ENCODE measurements at places on chromosomes 1 and 21.

DNA sequence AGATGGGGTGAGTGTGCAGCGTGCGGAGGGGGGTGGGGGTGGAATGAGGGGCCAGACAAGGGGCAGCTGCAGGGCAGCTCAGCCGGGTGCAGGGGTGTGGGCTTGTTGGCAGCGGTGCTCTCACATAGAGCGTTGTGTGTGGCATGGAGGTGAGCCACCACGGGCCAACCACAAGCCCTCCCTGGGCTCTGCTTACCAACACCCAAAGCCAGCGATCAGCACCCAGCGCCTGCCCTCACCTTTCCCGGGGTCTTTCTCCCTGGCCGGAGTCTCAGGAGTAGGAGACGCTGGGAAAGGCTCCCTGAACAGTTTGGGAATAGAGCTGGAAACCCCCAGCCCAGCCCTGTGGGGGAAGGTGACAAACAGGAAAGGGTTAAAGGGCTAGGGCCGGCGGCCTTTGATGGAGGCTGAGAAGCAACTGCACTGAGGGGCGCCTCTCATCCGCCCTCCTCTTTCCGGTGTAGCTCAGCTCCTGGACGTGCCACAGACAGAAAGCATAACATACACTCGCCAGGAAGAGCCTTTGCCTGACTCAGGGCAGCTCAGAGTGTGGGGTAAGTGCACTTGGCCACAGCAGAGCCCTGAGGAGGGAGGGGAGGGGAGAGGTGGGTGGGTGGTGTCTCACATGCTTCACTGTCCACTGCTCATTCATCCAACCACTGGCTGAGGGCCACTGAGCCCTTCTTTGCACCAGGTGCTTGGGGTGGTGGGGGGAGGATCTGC, 577 bp downstream of the IKBKE start:
- peak overlapping the region; percentile 77 for H3K27ac ChIP-seq
- no peaks in the 10 kb centered on the region for H3K27me3 ChIP-seq
- H3K36me3 ChIP-seq = peaks cover 49% of the 10 kb centered on the region
- peak overlapping the region; percentile 93 for H3K4me3 ChIP-seq
- peak; percentile 70 for DNase-seq

- H3K4me1 ChIP-seq = no peaks in the 10 kb centered on the region
- no peak overlapping the region for H3K4me3 ChIP-seq
- no peaks in the 10 kb centered on the region for H3K36me3 ChIP-seq
- H3K27me3 ChIP-seq = no peaks in the 10 kb centered on the region
- H3K27ac ChIP-seq = no peak overlapping the region
These were observed 684.4 kb downstream of the PLA2G4A start for GRCh38 chr1:187513190-187513589.

DNA sequence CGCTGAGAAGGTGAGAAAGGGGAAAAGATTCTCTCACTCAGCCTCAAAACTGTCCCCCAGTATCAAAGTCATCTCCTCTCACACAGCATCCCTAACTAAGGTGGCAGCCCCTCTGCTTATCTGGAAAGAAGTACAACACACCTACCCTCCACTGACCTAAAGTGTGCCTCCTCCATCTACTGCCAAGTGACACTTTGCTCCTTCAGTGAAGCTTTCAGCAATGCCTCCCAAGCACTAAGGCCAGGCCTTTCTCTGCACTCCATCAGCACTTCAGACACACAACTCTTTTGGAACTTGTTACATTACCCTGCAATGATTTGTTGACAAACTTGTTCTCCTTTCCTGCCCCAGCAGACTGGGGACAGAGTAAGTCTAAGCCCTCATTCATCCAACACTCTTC, 1.4 kb downstream of the SH3BP5L start:
- H3K4me1 ChIP-seq = peaks cover 68% of the 10 kb centered on the region
- peaks cover 45% of the 10 kb centered on the region for H3K36me3 ChIP-seq
- peak overlapping the region; percentile 84 for H3K4me3 ChIP-seq
- H3K27ac ChIP-seq = peak overlapping the region; percentile 98

GRCh38 chr1:90341516-90341915, 346.6 kb downstream of the ZNF326 start:
- H3K36me3 ChIP-seq = no peaks in the 10 kb centered on the region
- H3K4me3 ChIP-seq = no peak overlapping the region
- H3K4me1 ChIP-seq = peaks cover 10% of the 10 kb centered on the region
- H3K27me3 ChIP-seq = no peaks in the 10 kb centered on the region

DNA sequence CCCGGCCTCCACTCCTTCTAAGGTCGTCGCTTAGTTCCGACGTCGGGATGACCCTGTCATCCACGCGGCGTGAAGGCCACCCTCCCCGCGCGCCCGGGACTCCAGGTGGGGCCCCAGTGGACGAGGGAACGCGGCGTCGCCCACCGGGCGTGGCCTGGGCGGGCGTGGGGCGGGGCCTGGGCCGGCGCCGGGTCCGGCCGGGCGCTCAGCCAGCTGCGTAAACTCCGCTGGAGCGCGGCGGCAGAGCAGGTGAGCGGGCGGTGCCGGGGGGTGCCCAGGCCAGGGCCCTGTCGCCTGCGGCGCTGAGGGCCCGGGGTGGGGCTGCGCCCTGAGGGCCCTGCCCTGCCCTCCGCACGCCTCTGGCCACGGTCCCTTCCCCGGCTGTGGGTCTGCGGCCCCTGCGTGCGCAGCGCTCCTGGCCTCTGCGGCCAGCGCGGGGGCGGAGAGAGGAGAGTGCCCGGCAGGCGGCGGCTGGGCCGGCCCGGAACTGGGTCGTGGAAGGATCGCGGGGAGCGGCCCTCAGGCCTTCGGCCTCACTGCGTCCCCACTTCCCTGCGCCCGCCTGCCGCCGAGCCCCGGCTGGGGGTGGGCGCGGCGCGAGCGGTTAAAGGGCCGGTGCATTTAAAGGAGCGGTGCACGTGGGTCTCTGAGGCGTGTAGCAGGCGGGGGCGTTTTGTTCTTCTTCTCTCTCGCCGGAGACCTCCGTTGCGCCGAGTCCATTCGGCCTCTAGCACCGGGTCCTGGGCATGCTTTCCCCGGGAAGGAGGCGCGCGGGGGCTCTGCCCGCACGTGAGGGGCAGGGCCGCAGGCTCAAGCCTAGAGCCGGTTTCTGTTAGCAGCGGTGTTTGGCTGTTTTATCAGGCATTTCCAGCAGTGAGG, at the start of gene PSEN2:
TSS of gene PSEN2 (plus strand) at position 216 of the 879 bp plus-strand sequence. CDS start 11,292 bp downstream, outside the sequence.
- peak; percentile 69 for DNase-seq
- no peaks in the 10 kb centered on the region for H3K36me3 ChIP-seq
- peaks cover 10% of the 10 kb centered on the region for H3K27me3 ChIP-seq

DNA sequence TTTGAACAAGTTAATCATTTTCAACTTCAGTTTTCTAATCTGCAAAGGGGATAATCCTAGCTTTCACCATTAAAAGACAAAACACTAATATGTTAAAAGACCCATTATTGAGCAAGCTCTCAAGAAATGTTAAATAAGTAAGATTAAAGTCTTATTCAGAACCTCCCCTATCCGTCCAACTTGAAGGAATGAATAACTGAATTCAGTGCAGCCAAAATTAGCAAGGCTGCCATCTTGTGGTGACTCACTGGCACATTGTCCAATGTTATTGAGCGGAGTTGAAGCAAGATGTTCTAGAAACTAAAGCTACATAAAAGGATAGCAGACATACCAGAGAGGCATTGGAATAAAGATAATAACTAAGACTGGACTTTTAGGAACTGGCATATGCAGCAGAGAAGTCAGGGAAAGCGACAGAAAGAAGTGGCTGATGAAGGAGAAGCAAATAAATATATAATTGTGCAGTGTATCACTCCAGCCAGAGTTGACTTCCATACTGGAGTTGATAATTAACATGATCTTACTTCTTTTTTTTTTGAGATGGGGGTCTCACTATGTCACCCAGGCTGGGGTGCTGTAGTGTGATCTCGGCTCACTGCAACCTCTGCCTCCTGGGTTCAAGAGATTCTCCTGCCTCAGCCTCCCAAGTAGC, 8.2 kb upstream of the CAP1 start:
- H3K27me3 ChIP-seq = peaks cover 12% of the 10 kb centered on the region
- H3K4me1 ChIP-seq = peaks cover 39% of the 10 kb centered on the region
- peak; percentile 58 for DNase-seq

- no peaks in the 10 kb centered on the region for H3K36me3 ChIP-seq
- H3K27me3 ChIP-seq = no peaks in the 10 kb centered on the region
- no peak overlapping the region for H3K4me3 ChIP-seq
- no peak overlapping the region for H3K27ac ChIP-seq
- peaks cover 16% of the 10 kb centered on the region for H3K4me1 ChIP-seq
- DNase-seq = no peak
These were observed 75.0 kb downstream of the TPR start for GRCh38 chr1:186300056-186300455.

DNA sequence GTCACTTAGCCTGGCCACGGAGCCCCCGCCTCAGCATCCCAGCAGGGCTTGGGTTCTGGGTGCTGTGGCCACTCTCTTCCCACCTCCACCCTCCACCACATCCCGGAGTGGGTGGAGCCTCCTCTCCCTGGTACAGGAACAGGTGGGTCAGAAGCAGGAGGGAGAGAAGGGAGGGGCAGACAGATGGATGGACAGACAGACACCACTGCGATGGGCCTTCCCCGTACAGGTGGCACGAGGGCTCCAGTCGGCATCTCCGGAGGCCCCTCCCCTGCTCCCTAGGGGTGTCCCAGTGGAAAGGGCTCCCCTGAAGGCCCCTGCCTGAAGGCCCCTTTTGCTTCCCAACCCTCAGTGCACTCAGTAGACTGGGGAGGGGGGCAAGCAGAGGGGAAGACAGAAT, 96.9 kb upstream of the TARDBP start:
- no peak overlapping the region for H3K4me3 ChIP-seq
- H3K36me3 ChIP-seq = no peaks in the 10 kb centered on the region
- H3K27me3 ChIP-seq = peaks cover 36% of the 10 kb centered on the region
- H3K4me1 ChIP-seq = peaks cover 26% of the 10 kb centered on the region

GRCh38 chr1:7760245-7760644, 10.9 kb upstream of the VAMP3 start:
- no peaks in the 10 kb centered on the region for H3K36me3 ChIP-seq
- H3K27ac ChIP-seq = no peak overlapping the region
- H3K4me3 ChIP-seq = no peak overlapping the region
- no peak for DNase-seq

DNA sequence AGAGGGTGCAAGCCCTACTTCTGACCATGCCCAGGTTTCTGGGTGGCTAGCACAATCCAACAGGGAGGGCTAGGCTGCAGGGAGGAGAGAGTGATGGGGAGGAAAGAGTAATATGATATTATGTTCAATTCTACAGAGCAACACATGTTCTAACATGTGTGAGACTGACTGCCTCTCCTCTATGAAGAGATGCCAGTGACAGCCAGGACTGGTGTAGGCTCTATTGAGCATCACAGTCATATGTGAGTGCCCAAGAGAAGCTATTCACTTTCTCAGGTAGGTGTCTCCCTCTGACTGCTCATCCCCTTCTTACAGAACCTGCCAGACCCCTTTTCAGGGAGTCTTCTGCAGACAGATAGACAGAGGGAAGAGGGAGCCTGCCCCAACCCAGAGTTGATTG, 446.1 kb downstream of the SIPA1L2 start:
- H3K4me1 ChIP-seq = no peaks in the 10 kb centered on the region
- DNase-seq = no peak
- no peaks in the 10 kb centered on the region for H3K27me3 ChIP-seq
- H3K4me3 ChIP-seq = no peak overlapping the region

DNA sequence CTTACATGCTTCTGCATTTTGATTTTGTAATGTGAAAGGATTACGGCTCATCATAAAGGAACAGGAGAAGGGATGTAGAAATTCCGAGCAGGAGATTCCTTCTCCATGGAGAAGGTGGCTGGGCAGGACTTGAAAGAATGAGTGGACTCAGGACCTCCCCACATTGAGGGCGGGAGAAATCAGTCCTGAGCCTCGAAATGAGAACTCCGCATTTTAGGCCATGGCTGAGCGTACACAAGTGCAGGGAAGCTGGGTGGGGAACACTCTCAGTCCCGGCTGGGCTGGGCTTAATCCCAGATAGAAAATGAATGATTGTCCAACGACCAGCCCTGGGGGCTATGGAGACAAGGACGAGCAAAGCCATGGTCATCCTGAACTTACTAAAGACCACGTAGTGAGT, 402.3 kb upstream of the POU3F1 start:
- no peak overlapping the region for H3K4me3 ChIP-seq
- peaks cover 14% of the 10 kb centered on the region for H3K27me3 ChIP-seq
- no peaks in the 10 kb centered on the region for H3K36me3 ChIP-seq
- no peak for DNase-seq
- no peak overlapping the region for H3K27ac ChIP-seq

- H3K27ac ChIP-seq = no peak overlapping the region
- no peaks in the 10 kb centered on the region for H3K4me1 ChIP-seq
- no peaks in the 10 kb centered on the region for H3K27me3 ChIP-seq
- peaks cover 48% of the 10 kb centered on the region for H3K36me3 ChIP-seq
These were observed 76.6 kb upstream of the SAMD13 start for GRCh38 chr1:84224905-84225304.

GRCh38 chr1:203593723-203594122, 32.9 kb upstream of the ATP2B4 start:
- H3K27ac ChIP-seq = no peak overlapping the region
- no peaks in the 10 kb centered on the region for H3K36me3 ChIP-seq
- H3K4me3 ChIP-seq = no peak overlapping the region
- peak; percentile 72 for DNase-seq

- no peaks in the 10 kb centered on the region for H3K4me1 ChIP-seq
- no peak overlapping the region for H3K4me3 ChIP-seq
- no peaks in the 10 kb centered on the region for H3K27me3 ChIP-seq
- H3K36me3 ChIP-seq = no peaks in the 10 kb centered on the region
These were observed 60.5 kb downstream of the TESK2 start for GRCh38 chr1:45430490-45430889.

GRCh38 chr1:7531562-7532340, 239.3 kb upstream of the VAMP3 start:
- H3K4me3 ChIP-seq = no peak overlapping the region
- no peak overlapping the region for H3K27ac ChIP-seq
- no peak for DNase-seq
- no peaks in the 10 kb centered on the region for H3K27me3 ChIP-seq

- H3K27ac ChIP-seq = no peak overlapping the region
- peaks cover 3% of the 10 kb centered on the region for H3K4me1 ChIP-seq
- no peak overlapping the region for H3K4me3 ChIP-seq
- peaks cover 29% of the 10 kb centered on the region for H3K27me3 ChIP-seq
- no peaks in the 10 kb centered on the region for H3K36me3 ChIP-seq
- DNase-seq = no peak
These were observed 10.4 kb downstream of the C1orf226 start for GRCh38 chr1:162391790-162392563.

DNA sequence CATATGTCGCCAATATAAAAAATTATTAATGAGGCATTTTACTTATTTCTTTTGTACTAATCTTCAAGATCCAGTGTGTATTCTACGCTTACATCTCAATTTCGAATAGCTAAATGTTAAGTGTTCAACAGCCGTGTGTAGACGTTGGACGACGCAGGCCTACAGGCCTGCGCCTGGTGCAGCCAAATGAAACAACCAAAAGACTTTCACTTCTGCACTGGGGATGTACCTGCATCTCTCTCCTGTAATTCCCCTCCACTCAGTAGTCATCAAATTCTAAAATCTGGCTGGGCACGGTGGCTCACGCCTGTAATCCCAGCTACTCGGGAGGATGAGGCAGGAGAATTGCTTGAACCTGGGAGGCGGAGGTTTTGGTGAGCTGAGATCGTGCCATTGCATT, 76.8 kb upstream of the HNRNPU start:
- no peak for DNase-seq
- no peak overlapping the region for H3K27ac ChIP-seq
- no peaks in the 10 kb centered on the region for H3K36me3 ChIP-seq
